ENCODE measurements at places on chromosomes 16 and 17.
A peak's percentile ranks its signal among the peaks of the same experiment; 100 is the strongest.

DNA sequence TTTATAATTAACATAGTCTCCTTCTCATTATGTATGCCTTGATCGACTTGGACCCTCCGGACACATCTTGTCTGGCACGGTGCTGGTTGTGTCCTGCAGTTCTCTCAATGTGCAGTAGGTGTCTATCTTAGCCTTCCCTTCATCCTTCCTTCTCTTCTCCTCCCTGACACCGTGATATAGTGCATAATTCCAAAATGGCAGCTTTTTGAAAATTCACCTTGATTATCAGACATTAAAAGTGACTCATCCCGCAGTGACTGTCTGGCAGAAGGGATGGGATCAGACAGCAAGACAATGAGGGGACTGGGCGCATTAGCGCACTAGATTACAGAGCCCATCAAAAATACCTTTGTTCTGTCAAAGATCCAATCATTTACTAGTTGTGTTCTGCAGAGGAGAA, 70.0 kb upstream of the PMFBP1 start:
- no peak for DNase-seq

- no peak for DNase-seq
Measured at GRCh38 chr16:86455640-86456039, 54.7 kb upstream of the FOXF1 start.

DNA sequence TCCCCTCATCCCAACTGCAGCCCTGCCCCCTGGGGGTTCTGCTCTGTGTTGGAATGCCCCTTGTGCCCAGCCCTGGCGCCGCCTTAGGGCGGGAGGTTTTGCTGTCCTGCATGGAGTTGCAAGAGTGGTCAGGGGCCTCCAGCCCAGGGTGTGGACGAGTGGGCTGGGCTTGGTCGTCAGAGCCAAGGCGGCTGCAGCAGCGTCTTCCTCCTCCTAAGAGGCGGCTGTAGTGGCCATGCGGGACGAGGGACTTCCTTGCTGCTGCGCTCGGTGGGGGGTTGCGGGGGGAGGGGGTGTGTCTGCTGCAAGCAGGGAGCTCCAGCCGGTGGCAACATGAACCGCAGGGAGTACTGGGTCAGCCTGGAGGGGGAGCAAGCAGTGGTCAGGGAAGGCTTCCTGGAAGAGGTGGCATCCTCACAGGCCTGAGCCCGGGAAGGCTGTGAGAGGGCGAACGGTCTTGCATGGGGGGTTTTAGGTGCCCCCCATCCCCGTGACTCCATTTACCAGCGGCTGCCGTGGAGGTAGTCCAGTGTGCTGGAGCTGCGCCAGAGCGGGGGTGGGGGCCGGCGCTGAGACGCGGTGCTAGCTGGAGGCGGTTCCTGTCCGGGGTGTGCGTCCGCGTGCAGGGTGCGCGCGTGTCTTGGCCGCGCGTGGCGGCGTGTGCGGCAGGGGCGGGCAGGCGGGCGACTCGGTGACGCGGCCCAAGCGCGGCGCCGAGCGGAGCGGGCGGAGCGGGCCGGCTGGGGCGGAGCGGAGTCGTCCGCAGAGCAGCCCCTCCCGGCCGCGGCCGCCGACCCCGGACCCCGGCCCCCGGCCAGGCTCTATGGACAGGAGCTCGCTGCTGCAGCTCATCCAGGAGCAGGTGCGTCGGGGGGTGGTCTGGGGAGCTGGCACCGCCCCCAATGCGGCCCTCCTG, at the start of gene RHBDL1:
Gene RHBDL1 (plus strand): TSS at position 704 of the 916 bp plus-strand sequence. CDS start 120 bp downstream, at position 824.
- DNase-seq: no peak

GRCh38 chr16:82829301-82829700, 202.5 kb downstream of the CDH13 start:
- DNase-seq: no peak

- DNase-seq: peak; percentile 84
Measured at GRCh38 chr17:57603978-57604377, 141.1 kb downstream of the CCDC182 start.

DNA sequence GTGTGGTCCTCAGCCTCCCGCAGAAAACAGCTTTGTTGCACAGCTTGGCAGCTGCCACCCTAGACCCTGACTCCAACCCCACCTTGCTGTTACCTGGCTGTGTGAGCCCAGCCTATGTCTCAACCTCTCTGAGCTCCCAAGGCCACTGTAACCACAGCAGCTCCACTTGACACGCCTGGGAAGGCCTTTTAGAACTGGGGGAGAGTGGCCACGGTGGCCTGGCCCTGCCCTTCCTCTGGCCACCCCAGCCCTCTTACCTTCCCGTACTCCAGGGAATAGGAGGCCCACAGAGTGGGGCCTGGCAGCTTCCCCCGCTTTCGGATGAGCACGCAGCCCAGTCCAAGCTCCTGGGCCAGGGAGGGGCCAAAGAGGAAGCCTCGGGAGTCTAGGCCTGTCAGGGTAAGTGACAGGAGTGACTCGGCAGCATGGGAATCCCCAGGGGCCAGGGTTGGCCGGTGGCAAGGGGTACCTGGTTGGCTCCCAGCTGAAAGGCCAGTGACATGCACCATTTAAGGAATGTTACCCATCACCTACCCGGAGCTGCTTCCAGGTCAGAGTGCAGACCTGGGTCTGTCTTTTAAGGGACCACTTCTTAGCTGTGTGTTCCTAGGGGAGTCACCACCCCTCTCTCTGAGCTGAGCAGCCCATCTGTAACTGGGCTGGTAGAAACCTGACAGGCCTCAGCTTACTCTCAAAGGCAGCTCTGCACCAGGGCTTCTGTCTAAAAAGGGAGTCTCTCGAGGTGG, 1.4 kb downstream of the APRT start:
- DNase-seq: no peak
